Epithelial cell of proximal tubule (primary cell): ENCODE measurements at places on chromosomes 7 and 10.

DNA sequence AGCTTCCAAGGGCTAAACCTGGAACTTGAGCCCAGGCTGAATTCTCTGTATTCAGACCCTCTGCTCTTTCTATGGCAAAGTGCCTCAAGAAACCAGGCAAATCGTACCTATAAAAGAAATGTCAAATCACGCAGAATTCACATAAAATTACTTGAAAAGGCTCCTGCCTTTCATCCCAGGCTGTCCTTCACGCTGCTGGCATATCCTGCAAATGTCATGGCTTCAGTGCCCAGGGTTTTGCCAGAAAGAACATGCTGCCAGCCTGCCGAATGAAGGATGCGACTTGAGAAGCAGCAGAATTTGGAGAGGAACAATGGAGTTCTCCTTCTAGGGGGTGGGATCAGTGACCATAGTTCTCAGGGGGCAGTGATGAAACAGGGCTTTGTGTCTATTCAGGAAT lies 602.5 kb upstream of the GALNT17 start:
- no peak for DNase-seq

GRCh38 chr7:41835976-41836530 lies 133.2 kb upstream of the INHBA start:
- DNase-seq = no peak

DNA sequence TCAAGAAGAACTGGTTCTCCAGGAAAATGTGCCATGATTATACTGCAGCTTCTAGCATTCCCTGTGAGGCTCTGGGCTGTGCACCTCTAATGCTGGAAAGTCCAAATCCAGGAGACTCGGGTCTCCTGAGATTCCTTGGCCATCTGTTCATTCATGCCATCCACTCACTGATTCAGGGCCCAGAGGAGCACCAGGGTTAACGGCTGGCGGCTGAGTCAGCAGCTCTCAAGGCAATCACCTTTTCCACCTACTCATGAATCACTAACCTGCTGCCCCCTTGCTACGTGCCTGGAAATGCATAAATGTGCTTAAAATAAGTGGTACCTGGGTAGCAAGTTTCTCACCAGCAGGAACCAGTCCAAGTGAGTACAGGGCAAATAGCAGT lies 132.7 kb downstream of the KCNMA1 start:
- DNase-seq = peak; percentile 89

DNA sequence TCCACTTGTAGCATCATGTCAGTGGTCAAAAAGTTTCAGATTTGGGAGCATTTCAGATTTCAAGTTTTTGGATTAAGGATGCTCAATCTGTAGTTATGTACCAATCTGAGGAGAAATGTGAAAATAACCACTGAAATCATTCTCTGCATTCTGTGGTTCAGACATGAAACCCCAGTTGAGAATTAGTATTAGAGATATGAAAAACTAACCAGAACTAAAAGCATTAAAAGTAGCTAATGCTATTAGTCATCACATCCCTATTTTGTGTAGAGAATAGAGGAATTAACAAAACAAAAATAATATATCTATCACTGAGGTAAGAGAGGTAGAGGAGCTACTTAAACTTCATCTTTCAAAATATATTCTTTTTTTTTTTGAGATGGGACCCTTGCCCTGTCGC lies 28.0 kb downstream of the MICU1 start:
- DNase-seq = no peak

- DNase-seq = no peak
Observed at GRCh38 chr10:76126607-76127527, 695.4 kb downstream of the LRMDA start.

GRCh38 chr10:103047381-103047780 lies 129.3 kb downstream of the CNNM2 start:
- no peak for DNase-seq

- no peak for DNase-seq
Observed at GRCh38 chr7:43559946-43560335, 23.0 kb upstream of the STK17A start.
